ENCODE measurements at places on chromosomes 5 and 9.

- peak; percentile 53 for DNase-seq
Measured at GRCh38 chr5:139415221-139415861, 11.5 kb upstream of the SPATA24 start.

DNA sequence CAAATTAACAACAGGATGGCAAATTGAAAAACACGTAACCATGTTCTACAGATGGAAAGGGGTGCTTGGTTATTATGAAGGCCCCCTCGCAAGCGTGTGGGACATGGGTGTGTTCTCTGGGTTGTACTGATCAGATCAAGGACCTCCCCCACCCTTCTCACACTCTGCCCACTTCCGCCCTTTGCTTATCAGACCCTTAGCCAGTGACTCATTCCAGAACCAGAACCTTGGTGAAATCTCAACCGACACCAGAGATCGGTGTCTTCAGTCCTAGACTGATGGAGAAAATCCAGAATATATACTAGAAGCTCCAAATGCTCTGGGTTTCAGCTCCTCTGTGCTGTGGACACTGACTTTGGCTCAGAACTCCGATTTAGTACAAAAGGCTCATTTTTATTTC, 64.9 kb downstream of the PTTG1 start:
- no peak for DNase-seq

DNA sequence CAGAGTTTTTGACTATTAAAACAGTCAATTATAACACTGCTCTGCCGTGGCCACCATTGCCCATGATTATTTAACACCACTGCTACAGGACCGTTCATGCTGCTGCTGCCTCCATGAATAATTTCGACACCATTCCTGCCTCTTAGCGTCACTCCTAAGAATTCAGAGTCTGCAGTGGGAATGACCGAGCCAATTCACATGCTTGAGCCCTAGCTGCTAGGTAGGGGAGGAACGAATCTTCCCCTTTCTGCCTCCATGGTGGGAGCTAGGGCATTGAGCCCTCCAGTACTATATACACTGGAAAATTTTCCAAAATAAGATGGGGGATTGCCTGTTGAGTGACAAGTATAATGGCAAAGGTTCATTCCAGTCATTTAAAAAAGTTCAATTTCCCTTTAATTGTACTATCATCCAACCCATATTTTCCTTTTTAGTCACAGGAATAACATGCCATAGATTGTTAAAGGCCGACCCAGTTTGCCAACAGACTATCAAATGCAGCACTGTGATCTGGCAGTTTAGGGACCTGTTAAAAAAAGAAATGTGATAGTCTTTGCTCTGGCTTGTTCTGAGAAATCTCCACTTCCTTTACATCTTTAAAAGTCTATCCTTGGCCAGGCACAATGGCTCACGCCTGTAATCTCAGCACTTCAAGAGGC, 13.5 kb upstream of the B4GALT1 start:
- DNase-seq, result no peak

- peak; percentile 27 for DNase-seq
Measured at GRCh38 chr5:72956324-72957140, 691 bp downstream of the FCHO2 start.

- DNase-seq, result peak; percentile 60
Measured at GRCh38 chr9:110183208-110184145, 24.5 kb downstream of the C9orf152 start.

- no peak for DNase-seq
Measured at GRCh38 chr9:71162126-71162525, 40.7 kb upstream of the TRPM3 start.

DNA sequence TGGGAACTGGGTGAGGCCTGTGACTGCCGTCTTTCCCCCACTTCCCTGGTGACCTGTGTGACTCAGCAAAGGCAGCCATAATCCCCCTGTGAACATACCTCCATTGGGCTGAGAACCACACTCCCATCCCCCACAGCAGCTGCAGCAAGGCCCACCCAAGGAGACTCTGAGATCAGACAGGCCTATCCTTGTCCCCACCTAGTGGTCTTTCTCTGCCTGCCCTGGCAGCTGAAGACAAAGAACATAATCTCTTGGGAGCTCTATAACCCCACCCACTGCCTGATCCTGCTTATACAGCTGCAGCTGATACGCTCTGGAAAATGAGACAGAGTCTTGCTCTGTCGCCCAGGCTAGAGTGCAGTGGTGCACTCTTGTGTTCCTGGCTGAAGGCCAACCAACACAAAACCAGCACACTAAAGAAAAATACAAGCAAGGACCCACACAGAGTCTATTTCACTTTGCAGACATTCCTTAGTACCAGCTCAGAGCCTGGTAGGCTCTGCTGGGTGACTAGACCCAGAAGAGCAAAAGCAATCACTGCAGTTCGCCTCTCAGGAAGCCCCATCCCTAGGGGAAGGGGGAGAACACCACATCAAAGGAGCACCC, 106.7 kb downstream of the MCTP1 start:
- no peak for DNase-seq

DNA sequence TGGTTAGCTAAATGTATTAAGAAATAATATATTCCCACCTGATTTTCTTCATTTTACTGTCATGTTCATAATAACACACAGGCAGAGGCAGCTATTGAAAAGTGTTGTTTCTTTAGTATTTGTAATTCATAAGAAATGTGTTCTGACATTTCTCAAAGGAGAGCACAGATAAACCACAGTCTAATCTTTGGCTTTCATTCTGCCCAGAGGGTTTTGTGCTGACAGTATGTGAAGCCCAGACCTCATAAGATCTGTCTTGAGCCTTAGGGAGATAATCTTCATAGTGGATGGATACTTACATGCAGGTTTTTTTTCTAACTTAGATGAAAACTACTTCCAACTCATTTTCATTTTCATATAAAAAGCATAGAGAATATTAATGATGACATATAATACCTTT, 206.1 kb downstream of the CHSY3 start:
- no peak for DNase-seq

DNA sequence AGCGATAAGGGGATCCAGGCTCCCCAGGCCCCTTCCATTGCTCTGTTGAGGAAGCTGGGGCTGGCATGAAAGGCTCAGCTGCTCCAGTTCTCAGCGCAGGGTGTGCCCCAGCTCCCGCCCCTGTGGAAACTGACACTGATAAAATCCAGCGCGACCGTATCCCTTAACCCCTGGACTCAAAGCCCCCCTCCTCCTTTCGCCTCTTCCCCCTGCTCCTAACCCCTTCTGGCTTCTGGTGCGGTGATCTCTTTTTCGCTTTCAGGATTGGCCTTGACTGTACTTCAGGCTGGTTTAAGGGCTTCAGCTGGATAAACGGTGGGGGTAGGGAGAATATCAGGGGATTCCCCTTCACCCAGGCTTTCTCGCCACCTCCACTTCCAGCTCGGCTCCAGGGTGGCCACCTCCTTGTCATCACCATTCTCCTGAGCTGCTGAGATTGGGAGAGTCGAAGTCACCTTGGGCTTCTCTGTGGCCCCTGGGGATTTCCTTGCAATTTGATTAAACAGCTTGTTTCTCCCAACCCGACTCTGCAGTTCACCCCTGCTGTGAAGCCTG, 843 bp downstream of the BSPRY start:
- peak; percentile 52 for DNase-seq

DNA sequence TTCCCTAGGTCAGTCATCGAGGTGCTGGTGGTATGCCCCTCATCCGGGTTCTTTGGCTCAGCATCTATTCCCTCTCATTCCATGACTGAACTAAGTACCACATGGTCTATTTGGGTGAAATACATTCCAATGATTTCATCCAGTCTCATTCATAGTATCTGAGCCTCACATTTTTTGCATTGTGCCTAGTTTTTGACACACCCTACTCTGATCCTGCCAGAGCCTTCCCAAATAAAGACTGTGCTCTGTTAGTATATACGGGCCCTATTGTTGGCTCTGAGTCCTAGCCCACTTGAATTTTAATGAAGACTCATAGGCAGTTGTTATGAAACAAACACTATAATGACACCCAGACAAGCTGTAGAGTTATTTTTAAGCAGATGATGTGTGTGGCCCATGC, 740.7 kb downstream of the CETN3 start:
- DNase-seq, result no peak

DNA sequence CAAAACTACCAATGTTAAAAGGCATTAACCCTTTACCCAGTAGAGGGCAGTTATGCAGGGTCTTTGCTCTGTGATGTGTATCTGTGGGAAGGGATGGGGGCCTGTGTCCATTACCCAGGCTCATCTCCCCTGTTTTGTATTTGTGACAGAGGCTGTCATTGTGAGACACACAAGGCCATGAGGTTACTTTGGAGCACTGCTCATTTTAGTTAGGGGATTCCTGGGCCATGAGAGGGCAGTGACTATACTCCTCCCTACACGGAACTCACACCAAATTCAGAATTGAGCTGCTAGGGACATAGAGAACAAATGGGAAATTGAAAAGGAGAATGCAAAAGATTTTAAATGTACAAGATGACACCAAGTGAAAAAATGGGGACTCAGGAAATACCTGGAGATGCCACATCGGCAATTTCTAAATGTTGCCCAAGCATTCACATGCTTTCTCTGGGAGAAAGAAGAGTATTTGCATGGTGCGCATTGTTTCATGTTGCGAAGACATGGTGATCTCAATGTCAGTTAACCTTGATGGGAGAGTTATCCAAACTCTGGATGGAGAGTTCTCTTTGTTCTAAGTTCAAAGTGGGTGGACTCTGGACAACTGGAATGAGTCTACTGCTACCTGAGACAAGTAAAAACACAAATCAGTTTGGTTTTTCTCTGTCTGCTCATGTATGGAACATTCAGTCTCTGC, 32.5 kb downstream of the C9orf152 start:
- no peak for DNase-seq

GRCh38 chr5:56761151-56761885, 54.0 kb upstream of the MAP3K1 start:
- no peak for DNase-seq

DNA sequence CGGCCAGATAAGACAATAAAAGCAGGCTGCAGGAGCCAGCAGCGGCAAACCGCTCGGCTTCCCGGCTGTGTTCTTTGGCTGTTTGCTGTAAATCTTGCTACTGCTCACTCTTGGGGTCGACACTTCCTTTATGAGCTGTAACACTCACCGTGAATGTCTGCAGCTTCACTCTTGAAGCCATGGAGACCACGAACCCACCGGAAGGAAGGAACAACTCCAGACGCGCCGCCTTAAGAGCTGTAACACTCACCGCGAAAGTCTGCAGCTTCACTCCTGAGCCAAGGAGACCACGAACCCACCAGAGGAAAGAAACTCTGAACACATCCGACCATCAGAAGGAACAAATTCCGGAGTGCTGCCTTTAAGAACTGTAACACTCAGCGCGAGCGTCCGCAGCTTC, 451.7 kb downstream of the AGTPBP1 start:
- peak; percentile 16 for DNase-seq

DNA sequence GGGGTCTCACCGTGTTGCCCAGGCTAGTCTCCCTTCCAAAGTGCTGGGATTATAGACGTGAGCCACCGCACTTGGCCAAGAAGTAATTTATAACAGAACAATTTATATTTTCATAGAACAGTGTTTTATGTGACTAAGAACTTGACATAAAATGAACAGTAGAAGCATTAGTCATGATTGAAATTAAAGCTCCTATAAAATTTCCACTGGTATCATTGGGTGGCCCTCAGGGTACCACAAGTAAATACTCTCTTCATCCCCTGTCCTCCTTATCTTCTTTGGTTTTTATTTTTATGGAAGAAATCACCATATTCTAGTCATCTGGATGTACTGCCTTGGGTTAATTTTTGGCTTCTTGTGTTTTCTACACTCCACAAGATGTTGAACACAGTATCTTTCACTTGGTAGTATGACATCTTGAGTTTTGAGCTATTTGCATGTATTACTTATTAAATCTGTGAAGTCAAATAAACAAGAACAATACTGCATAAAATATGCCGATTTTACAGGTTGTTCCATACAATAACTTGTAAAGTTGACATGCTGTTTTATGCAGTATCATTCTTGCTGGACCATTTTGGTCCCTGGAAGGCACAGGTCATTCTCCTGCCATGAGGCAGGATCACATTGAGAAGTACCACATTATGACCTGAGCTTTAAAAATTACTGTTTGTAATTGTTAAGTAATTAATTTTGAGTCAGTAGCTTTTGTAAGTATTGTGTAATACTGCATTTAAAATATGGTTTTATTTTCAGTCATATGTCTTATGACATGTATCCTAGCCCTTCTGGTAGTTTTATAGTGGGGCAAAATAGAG, 24.4 kb downstream of the LMNB1 start:
- no peak for DNase-seq

DNA sequence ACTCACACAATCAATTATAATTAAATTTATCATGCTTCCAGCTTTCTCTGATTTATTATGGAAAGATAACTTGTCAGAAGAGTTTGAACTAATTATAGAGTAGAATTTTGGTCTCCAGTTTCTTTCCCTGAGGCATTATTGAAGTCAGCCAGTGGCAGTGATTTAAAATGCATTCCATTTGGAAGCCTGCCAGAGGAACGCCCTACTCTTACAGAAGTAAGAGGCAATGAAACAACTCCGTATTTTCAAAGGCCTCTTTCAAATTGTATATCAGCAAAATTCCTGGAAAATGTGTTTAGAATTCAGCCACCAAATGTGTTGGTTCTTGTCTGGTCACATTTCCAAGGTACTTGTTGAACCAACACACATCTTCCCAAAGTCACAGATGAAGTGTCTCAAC, 640.9 kb downstream of the SEMA5A start:
- no peak for DNase-seq

- DNase-seq, result no peak
Measured at GRCh38 chr9:5025416-5025815, 40.3 kb downstream of the JAK2 start.

GRCh38 chr9:112894699-112895098, 4.0 kb upstream of the SLC46A2 start:
- no peak for DNase-seq

DNA sequence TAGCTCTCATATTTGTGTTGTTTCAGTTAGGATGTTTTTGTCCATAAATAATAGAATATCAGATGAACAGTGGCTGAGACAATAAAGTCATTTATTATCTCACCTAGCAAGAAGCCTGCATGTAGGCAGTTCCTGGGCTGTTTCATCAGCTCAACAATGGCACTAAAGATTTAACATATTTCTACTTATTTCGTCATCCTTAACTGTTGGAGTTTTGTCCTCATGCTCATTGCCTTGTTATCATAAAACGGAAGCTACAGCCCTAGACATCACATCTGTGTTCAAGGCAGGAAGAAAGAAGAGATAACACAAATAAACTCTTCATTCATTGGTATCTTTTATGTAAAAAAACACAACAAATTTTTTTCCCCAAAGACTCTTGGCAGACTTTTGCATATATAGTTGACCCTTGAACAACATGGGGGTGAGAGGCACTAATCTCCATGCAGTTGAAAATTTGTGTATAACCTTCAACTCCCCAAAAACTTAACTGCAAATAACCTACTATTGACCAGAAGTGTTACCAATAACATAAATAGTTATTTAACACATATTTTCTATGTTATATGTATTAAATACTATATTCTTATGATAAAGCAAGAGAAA, 277.2 kb upstream of the ADRA1B start:
- no peak for DNase-seq

DNA sequence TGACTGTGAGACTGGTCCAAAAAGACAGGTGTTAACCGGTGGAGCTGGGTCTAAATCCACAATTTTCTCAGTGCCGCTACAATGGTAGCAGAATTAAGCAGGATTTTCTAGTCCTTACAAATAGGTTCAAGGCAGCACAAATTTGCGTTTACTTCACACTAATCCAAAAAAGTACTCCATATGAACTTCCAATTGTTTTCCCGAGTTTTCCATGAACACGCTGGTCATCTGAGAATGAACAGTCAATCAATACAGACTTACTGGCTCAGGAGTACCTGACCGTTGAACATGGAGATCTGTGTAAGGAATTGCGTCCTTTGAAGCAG, 709 bp downstream of the SLC35D2 start:
- no peak for DNase-seq

Data from stimulated activated naive CD8-positive, alpha-beta T cell treated with anti-CD3 and anti-CD28 coated beads, Interleukin-15, Interleukin-2, amounts not matched to agents 100 U/mL and 50 U/mL, for 24 hours (primary cell).